ENCODE measurements at places on chromosomes 11 and 22.

DNA sequence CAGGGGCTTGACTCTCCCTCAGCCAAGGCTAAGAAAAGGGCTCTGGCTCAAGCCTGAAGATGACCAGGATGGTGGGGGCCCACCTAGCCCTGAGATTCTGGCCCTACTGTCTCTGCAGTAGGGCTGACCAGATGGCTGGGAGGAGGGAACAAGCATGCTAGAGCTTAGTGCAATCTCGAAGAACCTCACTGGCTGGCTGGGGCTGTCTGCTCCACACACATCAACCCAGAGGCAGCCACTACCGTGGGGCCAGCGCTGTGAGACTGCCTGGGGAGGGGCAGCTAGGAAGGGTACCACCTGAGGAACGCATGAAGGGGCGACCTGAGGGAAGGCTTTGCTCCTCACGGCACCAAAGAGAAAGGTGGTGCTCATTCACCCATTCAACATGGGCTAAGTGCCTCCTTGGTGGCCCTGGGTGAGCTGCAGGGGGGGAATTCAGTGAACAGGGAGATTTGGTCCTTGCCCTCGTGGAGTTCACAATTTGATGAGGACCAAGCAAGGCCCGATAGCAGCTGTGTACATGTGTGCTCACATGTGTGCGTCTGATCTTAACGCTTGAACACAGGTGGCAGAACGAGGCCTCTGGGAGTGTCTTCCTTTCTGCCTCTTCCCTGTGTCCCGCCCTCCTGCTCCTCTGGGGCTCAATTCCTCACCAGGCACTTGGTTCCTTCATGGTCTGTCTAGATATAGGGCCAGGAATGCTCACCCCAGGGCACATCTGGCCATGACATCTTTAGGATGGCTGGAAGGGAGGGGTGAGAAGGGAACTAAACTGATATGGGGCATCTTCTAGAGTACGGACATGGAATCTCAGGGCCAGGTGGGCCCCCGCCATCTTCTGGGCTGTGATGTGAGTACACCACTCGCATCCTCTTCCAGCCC lies 102.3 kb upstream of the PITPNB start:
- no peak for DNase-seq

- no peak for DNase-seq
These were observed 33.0 kb downstream of the PPP6R2 start for GRCh38 chr22:50376085-50376651.

DNA sequence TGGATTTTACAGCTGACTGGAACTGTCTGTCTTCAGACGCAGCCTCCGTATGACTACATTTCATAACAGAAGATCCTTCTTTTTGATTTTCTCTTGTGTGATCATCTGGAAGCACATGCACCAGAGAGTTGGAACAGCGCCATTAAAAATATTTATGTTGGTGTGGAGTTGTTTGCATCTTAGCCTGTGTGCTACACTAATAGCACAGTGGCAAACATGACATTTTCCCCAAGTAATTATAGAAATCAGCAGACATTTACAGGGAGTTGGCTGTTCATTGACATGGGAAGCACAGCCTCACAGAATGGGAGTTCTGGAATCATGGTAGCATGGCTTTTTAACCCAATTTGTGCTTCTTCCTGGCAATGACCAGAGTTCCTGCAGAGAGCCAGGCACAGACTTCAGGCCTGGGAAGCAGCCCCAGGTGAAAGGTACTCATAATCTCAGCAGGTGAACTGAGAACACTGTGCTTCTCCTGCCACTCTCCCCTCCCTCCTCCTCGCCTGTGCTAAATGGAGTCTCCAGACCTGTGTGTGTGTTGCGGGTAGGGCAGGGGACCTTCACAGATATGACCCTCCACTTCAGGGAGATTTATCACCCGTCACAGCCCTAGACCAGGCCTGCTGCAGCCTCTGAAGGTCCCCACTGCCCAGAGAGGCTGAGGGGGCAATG lies 82.8 kb upstream of the PLET1 start:
- DNase-seq: no peak

DNA sequence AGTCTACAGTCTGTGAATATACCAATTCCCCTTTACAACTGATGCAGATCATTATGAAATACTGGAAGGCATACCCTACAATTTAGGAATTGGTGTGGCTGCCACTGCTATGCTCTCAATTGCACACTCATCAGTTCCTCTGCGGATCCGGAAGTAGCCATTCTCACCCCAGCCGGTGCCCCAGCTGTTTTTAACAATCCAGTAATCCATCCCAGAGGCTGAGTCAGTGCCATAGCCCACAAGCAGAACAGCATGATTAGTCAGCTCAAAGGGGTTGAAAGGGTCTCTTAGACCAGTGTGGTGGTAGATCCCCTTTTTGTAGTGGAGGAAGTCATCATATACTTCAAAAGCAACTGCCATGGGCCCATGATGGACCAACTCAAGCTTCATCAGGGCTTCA lies 43.6 kb downstream of the CTSC start:
- DNase-seq: no peak

GRCh38 chr22:47146941-47147340 lies 384.5 kb downstream of the TBC1D22A start:
- no peak for DNase-seq

- no peak for DNase-seq
These were observed 8.7 kb upstream of the DAGLA start for GRCh38 chr11:61671527-61671926.

DNA sequence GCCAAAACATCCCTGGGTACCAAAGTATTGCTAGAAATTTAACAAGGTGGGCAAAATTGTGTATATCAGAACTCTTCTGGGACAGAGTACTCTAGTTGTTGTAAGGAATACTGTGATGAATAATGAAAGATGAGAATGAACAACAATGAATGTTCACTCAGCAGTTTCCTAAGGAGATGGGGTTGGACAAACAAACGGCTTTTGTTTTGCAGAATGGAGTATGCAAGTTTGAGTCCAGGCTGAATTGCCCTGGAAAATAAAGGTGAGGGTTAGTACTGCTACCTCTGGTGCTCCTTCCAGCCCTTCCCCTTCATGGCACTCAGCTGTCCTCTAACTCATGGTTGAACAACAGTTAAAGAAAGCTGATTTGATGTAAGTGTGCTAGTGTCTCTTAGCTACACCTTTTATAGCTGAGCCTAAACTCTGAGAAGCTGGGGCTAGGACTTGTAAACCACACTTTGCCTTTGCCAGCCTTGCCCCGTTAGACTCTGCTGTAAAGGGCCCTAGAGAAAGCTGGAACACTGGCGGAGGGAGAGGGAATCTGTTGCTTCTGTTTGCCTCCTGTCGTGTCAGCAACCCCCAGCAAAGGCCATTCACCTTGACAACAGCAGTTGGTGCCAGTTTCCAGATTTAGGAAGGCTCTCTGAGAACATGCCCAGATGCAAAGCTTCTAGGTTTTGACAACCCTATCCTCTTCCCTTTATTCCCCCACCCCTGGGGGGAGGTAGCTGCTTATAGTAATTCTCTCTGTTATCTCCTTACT lies 41.2 kb upstream of the POLD3 start:
- no peak for DNase-seq

DNA sequence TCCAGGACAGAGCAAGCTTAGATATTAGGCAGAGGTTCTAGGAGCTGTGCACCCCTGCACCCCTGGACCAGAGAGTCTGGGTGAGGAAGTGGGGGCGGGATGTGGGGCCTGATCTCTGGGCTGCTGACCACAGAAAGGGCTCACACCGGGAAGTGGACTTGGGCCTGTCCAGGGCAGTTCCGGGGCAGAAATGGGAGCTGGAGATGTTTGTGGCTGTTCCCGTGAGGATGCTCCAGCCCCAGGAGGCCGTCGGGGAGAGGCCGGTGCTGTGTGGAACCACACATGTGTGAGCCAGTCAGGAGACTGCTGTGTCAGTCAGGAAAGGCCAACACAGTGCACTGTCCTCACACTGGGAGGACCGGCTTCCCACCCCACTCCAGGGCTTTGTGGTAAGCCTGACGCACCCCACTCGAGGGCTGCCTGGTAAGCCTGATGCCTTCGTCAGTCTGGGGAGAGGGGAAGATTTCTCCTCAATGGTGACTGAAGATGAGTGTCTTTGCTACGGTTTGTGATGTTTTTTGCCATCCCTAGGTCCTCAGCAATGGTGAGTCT lies 741.0 kb downstream of the BRD1 start:
- no peak for DNase-seq

GRCh38 chr11:33320814-33321330 lies 63.7 kb downstream of the HIPK3 start:
- DNase-seq: no peak

- DNase-seq: no peak
These were observed 20.6 kb downstream of the POLR3H start for GRCh38 chr22:41523464-41524221.

DNA sequence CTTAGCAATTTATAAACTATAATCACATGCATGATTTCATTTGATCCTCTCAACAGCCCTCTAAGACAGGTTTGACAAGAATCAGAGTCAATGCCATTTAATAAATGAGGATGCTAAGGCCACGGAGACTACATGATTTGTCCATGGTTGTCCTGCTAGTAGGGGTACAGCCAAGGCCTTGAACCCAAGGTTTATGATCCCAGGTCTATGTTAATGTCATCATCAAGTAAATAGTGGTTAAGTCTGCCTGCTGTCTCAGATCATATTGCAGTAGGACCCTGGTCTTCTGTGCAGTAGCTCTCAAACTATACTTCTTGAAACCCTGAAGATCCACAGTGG lies 17.7 kb upstream of the SYTL2 start:
- DNase-seq: no peak

DNA sequence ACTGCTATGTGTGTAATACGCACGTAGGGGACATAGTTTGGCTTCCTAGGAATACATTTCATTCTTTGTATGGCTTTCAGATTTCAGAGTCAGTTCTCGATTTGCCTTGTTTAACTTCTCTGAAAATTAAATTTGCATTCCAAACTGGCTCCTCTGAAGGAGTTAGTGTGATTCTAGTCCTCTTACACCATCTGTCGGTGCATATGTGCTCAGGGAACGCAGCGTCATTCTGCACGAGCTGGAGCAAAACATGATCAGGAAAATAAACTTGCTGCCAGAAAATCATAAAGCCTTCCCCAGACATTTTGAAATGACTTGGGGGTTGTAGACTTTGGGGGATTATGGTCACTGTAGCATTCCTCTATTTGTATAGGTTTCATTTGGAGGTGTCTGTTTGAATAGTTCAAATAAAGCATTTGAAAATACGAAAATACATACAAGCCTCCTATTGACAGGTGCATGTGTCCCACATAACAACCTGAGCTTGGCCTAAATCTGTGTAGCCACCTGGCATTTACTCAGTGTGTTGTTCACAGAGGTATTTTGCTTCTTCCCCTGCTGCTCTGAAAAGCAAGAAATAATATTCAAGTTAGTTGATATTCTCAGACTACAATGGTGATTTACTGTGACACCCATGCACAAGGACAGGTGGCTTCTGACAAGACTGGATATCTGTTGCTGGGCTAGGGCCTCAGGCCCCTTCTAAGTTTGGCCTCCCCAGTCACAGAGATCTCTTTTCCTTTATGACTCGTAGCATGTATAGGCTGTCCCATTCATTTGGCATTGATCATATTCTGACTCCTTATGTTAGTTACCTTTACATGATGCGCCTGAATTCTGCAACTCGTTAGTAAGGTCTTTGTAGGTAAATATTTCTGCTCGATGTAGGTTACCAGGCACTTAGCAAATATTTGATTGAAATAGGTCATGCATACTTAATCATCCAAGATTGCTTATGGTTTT lies 81.6 kb upstream of the SORL1-AS1 start:
- DNase-seq: no peak

DNA sequence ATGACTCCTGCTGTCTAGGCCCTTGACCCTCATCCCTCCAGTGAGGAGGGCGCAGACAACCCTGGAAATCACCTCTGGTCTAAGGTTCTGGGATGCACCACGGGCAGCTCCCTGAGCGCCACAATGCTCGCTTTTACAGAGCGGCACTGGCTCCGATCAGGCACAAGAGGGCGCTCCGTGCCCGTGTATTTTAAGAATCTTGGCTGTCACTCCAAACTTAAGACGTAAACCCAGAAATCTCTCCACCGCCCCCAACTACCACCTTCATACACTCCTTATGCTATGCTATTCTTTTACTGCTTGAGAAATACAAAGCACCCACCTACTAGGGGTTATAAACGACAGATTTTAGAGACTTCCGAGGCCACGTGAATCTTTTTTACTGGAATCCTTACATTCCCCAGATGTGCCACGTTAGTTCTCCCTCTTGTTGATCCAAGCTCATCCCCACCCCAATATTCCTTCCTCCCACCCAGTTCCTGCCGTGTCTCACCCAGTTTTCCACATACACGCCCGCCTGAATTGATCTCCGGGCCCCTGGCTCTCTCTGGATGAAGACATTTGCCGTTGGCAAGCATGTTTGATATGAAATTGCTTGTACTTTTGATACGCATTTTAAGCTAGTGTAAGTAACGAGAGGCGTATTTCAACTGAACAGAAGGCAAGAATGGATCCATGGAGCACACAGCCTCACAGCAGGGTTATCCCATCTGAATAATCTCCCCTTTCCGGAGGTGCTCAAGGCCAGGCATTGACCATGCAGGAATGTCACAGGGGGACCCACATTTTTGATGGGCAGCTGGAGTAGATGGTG lies 453.5 kb downstream of the OPCML start:
- no peak for DNase-seq

DNA sequence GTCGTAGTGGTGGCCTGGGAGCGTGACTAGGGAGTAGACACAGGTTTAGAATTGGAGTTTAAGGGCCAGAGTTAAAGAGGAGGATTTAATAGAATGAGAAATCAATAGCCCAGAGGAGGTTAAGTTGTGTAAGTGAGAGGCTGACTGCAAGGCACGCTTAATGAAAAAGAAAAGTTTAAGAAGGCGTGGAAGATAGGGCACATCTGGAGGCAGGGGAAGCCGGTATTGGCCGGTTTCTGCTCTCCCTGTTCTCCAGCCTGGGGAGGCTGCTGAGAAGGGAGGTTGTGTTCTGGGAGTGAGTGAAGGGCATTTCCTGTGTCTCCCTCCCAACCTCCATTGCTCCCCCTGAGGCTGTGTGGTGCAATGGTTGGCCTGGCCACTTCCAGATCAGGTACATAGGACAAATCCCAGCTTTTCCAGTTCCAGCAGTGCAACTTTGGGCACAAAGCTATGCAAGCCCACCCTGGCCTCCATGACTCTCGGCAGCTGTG lies 6.3 kb downstream of the GRIK4 start:
- DNase-seq: no peak

GRCh38 chr11:44140805-44141204 lies 45.3 kb downstream of the EXT2 start:
- no peak for DNase-seq

DNA sequence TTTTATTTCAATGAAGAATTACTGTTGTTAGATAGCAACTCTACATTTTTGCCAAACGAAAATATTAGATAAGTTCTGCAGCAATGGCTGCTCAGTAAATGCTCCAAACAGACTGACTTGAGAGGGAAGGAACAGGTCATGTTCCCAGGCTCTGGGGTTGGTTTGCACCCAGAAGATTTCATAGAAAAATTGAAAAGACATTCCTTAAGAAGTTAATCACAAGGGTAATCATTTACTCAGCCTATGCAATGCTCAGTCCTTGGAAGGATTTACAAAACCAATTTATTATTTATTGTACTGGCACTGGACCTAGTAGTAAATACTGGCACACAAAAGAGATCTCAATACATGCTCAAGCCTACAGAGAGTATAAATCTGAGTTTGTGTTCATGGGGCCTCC lies 179.1 kb upstream of the MTNR1B start:
- DNase-seq: no peak

All from stimulated activated CD8-positive, alpha-beta memory T cell treated with anti-CD3 and anti-CD28 coated beads, Interleukin-4, amount 100 ng/mL, for 4 hours (primary cell).